ENCODE measurements at places on chromosomes 3 and 15. TPM values are rescaled to one million over a fixed set of nuclear protein-coding genes. Genes with fewer than 3 reads are reported as not detected.

DNA sequence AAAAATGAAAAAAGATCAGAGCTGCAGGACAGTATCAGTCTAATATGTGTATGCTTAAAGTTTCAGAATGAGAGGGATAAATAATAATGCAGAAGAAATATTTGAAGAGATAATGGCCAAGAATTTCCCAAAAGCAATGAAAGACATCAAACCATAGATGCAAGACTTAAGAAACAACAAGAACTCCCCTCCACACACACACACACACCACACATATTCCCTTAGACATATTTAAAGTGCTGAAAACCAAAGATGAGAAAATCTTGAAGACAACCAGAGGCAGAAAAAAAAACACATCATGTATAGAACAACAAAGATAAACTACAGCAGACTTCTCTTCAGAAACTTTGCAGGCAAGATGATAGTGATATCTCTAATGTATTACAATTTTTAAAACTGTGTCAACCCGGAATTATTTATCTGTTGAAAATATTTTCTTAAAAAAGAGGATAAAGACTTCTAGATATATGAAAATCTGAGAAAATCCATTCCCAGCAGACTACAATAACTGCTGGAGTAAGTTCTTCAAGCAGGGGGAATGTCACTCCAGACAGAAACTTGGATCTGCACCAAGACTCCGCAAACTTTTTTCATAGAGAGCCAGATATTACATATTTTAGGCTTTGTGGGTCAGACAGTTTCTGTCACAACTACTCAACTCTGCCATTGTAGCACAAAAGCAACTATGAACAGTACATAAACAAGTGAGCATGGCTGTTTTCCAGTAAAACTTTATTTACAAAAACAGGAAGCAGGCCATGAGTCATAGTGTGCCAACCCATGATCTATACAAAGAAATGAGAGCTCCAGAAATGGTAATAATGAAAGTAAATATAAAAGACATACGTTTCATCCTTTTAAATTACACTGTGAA lies 223.4 kb upstream of the CGNL1 start:
- no peak for DNase-seq

The COX17 gene
- polyA plus RNA-seq = 101 TPM

The TIMP4 gene
- polyA plus RNA-seq = 9.1 TPM

DNA sequence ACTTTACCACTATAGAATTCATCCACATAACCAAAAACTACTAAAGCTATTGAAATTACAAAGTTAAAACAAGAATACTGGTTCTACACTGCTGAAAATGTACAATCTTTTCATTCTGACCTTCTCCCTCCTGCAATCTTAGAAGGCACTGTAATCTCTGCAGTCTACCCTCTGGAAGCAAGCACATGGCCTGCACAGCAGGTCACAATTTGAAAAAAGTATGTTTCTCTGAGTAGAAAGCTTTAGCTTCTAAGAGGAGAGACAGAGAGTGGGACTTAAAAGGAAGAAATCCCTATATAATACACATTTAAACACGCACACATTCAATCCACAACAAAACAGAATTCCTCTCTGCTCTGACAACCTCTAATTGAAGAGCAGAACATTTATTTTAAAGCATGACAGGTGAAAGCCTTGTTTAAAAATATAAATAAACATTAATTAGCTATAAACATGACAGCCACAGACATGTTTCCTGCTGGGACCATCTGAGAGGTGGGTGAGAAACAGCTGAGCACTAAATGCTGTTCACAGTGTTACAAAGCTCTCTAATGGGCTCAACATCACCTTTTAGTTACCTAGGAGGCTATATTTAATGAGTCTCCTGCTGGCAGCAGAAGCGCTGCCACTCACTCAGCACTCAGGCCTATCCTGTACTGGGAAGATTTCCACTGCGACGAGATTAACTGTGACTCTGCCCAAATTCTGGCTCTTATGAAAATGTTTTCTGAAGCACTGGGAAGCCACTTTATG lies 447.4 kb downstream of the AGBL1 start:
- peak; percentile 90 for DNase-seq

GRCh38 chr3:42236611-42237010 lies 29.4 kb downstream of the CCK start:
- DNase-seq = no peak

The LTF gene
- 1.5 TPM for polyA plus RNA-seq

The ENTPD3 gene
- 2.6 TPM for polyA plus RNA-seq

The KBTBD13 gene
- polyA plus RNA-seq = not detected

GRCh38 chr3:171867981-171868380 lies 24.8 kb downstream of the TMEM212 start:
- DNase-seq = no peak

The ZNF662 gene
- polyA plus RNA-seq = 1.4 TPM

DNA sequence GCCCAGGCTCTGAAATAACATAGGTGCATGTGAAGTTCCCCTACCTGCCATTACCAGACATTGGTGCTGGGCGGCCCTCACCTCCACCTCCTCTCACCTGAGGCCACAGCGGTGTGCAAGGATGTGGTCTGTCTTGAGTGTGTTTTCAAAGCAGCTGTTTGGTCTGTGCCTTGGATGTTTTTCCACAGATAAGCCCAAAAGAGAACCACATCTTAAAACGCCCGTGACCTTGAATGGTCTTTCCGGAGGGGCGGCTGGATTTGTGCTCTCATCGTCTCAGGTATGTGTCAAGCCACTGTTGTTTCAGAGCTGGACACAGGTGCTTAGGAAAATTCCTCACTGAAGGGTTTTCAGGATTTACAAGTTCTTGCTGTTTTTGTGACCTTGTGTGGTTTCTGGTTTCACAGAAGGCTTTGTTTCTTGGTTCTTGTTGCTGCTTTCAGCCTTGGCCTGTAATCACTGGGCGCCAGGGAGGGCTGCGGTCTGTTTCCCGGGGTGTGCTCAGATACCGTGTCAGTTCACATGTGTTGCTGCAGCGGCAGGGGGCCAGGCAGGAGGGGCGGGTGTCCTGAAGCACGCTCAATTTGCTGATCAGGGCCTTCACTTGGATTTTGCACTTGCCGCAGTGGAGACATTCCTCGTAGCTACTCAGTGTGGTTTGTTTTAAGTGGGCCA lies 128.4 kb downstream of the IGF1R start:
- no peak for DNase-seq

DNA sequence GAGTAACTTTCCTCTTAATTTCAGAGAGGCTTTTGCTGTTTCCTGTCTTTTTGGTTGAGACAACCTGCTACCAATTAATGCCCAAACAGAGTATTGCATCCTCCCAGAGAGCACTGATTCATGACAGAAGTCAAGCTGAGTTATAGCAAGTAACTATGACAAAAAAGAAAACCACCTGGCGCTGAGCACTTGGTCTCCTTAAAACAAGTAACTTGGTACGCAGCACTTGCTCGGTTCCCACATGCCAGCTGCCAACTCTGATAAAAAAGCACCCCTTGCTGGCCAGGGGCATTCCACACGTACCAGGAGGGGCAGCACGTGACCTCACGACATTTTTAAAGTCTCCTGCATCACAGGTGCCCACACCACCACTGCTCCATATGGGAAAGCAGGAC lies 13.5 kb upstream of the MYO5C start:
- no peak for DNase-seq

The GPR27 gene
- polyA plus RNA-seq = 9.5 TPM

DNA sequence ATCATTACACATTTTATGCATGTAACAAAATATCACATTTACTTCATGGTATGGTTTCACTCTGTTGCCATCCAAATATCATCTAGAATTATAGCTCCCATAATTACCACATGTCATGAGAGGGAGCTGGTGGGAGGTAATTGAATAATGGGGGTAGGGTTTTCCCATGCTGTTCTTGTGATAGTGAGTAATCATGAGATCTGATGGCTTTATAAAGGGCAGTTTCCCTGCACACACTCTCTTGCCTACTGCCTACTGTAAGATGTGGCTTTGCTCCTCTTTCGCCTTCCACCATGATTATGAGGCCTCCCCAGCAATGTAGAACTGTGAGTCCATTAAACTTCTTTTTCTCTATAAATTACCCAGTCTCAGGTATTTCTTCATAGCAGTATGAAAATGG lies 123.4 kb downstream of the SATB1 start:
- no peak for DNase-seq

DNA sequence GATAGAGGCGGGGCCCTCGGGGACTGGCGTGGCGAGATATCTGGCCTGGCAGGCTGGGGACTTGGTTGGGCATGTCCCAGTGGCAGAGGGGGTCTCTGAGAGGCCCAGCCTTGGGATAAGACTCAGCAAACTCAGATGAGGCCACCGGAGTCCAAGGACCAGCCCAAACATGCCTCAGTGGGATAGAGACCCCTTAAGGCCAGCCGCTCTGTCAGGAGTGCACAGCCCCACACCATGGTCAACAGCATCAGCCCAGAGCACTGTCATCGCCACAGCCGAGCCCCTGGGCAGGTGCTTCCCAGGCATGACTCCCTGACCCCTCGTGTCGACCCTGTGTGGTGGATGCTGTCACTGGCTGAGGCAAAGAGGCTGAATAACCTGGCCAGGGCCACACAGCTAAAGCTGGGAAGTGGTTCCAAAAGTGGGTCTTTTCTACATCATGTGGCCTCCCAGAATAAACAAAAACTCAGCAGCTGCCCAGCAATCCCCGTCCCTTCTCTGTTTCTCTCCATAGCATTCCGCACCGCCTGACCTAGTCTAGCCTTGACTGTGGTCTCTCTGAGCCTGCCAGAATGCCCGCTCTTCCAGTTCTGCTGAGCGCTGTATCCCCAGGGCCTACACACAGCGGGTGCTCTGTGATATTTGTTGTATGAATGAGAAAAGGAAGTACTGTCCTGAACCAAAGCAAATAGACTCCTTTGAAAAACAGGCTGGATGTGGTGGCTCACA lies 15.1 kb downstream of the CTSH start:
- DNase-seq = no peak

The PSTPIP1 gene
- polyA plus RNA-seq = 2.4 TPM

- DNase-seq = no peak
Observed at GRCh38 chr3:132660811-132661070, 612 bp downstream of the UBA5 start.

GRCh38 chr3:105715372-105715771 lies 153.4 kb downstream of the CBLB start:
- DNase-seq = no peak

The GJD2 gene
- 0.20 TPM for polyA plus RNA-seq

DNA sequence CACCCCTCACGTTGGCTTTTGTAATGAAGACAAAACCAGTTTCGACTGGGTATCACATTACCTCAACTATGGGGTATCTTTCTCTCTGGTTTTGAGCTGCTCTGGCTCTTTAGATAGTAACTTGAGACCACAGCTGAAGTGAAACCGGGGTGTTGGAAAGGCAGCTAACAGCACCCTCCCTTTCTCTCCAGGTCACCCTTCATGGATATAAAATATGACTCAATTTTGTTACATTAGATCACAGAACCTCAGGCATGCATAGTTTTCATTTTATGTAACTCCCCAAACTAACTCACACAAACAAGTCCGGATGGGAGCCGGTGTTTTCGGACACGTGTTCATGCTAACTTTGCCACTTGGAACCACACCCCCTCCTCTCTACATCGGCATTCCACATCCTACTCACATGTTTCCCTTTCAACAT lies 90.7 kb downstream of the NR2F2 start:
- no peak for DNase-seq

The ZDHHC23 gene
- 1.9 TPM for polyA plus RNA-seq

The NANOGP8 gene
- polyA plus RNA-seq = not detected

- DNase-seq = no peak
Observed at GRCh38 chr15:61410662-61411061, 181.6 kb upstream of the RORA start.

The IGSF10 gene
- 10.2 TPM for polyA plus RNA-seq

The PLSCR2 gene
- not detected for polyA plus RNA-seq

DNA sequence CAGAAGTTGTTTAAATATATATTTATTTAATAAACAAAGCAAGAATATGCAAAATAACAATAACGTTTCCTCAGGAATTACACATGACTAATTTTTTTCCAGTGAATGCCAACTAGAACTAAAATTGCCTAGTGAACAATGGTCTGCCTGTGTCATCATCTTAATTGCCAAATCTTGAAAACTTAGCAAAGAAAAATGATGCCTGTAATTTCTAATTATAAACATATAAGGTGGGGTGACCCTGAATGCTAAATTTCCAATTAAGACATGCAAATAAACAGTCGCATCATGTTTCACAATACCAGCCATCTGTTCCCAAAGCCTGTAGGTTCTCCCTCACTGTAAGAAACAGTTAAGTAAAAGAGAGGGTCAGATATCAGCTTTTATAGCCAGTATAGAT lies 67.6 kb upstream of the PLCL2 start:
- peak; percentile 22 for DNase-seq

The CLDN18 gene
- not detected for polyA plus RNA-seq

The RBP2 gene
- polyA plus RNA-seq = not detected

DNA sequence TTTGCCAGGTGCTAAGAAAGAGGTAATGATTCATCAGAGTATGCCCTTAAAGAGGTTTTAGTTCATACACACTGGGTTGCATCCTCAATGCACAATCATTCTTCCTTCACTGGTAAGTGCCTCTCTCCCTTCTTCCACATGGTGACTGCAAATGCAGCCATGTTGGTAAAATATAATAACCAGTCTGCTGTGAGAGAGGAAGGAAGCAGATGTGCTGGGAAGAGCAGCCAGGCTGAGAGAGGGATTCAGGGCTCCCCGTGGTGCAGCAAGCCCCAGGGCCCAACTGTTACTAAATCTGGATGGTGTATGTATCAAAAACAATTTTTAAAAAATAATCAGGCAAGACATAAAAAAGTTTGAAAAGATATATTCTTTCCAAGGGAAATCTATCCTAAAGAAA lies 498.1 kb downstream of the MAGI1 start:
- DNase-seq = no peak

DNA sequence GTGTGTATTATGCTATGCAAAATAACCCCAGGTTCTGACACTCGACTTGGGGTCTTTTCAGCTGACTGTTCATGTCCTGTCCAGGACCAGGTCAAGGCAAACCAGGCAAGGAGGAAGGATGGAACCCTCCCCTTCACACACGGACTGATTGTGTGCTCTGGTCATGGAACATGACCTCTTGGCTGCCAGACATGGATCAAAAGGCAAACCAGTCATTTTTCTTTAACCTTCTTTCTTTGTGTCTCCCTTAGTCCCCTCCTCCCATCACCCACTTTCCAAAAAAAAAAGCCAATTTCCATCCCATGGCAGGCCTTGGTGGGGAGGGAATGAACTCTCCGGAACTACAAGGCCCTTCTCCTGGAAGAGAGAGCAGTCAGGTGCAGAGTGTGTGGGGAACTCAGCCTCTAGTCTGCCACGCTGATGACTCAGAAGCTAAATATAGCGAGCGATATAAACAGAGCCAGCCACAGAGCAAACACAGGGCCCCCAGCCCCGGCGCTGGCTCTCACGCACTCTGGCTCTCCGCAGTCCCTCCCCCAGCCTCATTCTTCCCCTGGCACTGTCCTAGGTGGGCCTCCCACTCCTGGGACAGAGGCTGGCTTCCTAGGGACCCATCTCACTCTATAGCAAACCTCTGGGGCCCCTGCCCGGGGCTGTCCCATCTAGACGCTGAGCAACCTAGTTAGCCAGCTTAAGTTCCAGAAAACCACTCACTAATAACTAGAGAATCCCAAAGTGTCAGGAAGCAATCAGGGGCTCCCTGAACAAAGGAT lies 10.0 kb downstream of the BMF start:
- peak; percentile 55 for DNase-seq

The RPSA gene
- 1,137 TPM for polyA plus RNA-seq

- no peak for DNase-seq
Observed at GRCh38 chr3:46901591-46902187, 24.2 kb downstream of the PTH1R start.

Measured in brain (organoid and tissue), 16 donors.